ENCODE measurements at places on chromosomes 4 and X.
A peak's percentile ranks its signal among the peaks of the same experiment; 100 is the strongest.

DNA sequence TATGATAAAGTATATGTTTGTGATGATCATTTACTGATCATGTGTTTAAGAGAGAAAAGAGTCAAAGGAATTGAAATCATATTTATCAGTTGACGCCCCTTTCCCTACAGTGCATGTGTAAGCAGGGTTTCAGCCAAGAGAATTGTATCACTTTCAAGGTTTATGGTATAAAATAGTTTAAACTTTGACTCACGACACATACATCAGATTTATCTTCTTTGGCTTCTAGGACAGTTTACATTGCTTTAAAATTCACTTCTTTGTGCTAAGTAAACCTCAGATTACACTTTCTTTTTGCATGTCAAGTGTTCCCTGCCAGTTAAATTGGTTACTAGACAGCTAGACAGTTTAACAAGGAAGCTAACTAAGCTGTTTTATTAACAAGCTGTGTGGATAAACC lies 86.3 kb upstream of the MYOZ2 start:
- no peak for DNase-seq

- DNase-seq, result no peak
Observed at GRCh38 chr4:79048878-79049277, 109.6 kb upstream of the PAQR3 start.

- DNase-seq, result no peak
Observed at GRCh38 chr4:25271866-25272265, 38.0 kb downstream of the PI4K2B start.

- no peak for DNase-seq
Observed at GRCh38 chrX:153662266-153662665, 11.3 kb downstream of the PNCK start.

DNA sequence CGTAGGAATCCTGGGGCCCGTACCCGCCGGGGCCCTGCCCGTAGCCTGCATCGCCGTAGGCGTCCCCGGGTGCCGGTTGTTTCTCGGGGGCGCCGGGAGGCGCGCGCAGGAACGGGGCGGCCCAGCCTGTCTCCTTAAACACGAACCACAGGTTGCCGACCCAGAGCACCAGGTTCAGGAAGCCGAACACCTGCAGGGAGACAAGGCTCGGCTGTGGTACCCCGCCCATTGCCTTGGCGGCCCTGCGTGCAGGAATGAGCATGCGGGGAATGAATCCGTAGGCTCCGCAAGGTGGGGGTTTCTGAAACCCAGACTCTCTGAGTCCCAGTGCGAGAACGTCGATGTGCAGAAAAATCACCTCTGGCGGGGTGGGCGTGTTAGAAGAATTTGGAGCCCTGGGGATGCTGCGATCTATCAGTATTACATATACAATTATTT lies 5.4 kb upstream of the PRICKLE3 start:
- DNase-seq, result no peak

GRCh38 chr4:6123976-6124375 lies 76.4 kb downstream of the JAKMIP1 start:
- DNase-seq, result no peak

DNA sequence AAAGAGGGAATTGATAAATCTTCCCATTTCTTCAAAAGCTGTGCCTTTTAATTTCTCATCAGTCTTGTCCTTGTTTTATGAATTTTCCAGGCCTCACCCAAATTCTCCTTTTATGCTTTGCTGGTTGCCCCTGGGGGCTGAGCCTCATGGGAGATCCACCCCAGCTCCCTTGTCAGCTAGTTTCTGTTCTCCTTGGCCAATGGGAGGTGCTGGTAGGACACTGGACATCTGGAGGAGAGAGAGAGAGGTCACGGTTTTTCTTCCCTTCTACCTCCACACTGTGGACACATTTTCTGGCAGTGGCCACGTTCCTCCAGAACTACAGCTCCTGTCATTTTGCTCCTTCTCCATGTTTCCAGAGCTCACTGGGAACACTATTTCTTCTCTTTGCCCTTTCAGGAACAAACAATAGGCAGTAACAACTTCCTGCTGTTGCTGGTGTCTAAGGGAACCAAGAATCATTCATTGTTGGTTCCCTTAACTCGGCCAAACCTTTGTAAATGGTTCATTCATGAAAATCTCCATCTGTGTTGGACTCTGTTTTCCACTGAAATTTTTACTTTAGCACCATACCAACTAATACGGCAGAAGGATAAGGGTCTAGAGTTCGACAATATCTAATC lies 334.5 kb downstream of the GPAT3 start:
- DNase-seq, result no peak

GRCh38 chr4:99960648-99961047 lies 10.6 kb upstream of the H2AZ1 start:
- DNase-seq, result no peak

GRCh38 chrX:55127692-55128091 lies 38.9 kb downstream of the PAGE2 start:
- DNase-seq, result no peak

DNA sequence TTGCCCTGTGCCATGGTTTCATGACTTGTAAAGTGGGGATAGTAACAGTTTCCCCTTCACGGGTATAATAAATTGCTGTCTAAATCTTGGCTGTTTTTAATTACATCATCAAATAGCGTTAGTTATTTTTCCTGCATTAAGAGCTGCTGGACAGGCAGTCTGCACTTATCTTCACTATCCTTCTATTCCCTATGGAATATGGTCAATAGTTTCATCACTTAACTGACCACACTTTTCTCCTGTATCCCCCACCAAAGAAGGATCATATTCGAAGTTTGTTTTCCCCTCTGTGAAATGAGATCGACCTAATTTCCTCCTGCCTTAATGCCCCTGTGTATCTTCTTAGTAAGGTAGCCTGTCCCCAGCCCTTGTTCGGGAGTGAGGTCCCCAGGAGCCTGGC lies 133.2 kb downstream of the SHROOM3 start:
- no peak for DNase-seq

GRCh38 chrX:97011540-97011939 lies 127.8 kb downstream of the RPA4 start:
- DNase-seq, result no peak

GRCh38 chr4:177077095-177077971 lies 232.3 kb upstream of the NEIL3 start:
- DNase-seq, result no peak

DNA sequence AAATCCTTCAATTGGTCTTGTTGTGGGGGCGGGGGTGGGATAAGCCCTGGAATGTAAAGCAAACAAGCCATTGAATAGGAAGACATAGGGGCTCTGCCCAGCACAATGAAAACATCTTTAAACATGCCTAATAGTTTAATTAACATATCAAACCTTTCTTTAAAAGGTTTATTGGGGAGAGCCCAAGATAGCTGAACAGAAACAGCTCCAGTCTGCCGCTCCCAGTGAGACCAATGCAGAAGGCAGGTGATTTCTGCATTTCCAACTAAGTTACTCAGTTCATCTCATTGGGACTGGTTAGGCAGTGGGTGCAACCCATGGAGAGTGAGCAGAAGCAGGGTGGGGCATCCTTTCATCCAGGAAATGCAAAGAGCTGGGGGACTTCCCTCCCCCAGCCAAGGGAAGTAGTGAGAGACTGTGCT lies 327.2 kb upstream of the CNKSR2 start:
- no peak for DNase-seq

DNA sequence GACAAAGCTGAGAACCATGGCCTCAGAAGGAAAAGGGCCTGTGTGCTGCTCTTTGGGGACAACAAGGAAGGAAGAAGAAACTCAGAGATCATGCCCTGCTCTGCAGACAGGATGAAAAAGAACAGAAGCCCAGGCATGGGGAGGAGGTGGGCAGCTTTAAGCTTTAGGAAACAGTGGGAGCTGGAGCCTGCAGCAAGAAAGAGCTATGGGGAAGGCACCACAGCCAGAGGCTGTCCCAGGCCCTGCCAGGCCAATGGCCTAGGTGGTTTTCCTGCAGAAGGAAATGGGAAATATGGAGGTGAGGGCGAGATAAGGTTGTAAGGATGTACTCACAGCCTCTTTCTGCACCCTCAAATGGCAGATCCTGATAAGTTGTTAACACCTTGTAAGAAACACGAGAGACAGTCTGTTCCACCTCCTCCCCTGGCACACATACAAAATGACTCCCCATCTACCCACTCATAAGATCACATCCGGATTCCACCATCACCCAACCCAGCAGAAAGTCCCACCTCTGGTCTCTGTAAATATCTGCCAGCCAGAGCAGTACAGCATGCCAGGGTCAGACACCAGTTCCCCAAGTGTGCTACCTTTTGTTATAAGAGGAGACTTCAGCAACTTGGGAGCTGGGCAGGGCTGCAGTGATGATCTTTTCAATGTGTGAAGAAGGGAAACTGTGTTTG lies 105.2 kb downstream of the RTL5 start:
- no peak for DNase-seq

DNA sequence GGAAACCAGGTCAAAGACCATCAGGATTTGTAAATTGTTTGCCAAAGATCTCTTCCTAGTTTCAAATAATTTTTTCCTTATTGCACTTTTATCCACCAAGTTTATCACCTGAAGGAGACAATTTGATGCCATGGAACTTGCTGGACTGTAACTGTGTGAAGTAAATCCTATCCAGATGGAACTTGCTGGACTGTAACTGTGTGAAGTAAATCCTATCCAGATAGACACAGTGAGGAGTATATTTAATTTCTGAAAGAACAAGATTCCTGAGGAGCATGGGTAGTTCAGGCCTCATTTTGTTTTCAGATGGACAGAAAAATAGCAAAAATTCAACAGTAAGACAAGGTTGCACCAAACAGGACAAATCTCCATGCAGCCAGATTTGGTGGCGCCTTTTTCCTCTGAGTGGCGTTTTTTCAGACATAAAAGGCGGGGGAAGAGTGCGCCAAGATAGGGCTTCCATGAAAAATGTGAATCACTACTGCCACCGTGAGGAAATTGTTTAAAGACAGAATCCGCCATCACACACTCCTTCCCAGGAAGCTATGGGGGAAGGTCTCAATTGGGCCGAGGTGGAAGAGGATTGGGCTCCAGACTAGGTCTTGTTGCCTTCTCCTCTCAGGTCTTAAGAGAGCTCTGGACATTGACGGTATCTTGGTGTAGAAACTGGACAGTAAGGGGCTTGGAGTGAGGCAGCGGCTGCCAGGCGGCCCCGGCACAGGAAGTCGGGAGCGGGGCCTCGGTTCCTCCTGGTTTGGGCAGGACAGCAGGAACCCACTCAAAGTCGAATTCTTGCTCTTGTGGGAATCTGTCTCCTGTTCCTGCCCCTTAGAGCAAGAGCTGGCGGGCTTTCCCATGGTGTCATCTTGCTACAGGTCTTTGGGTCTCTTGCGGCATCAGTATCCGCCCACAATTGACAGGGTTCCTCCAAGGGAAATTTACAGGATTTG lies 234.7 kb downstream of the OR13H1 start:
- peak; percentile 30 for DNase-seq

GRCh38 chr4:87179751-87180150 lies 40.7 kb downstream of the KLHL8 start:
- DNase-seq, result no peak

DNA sequence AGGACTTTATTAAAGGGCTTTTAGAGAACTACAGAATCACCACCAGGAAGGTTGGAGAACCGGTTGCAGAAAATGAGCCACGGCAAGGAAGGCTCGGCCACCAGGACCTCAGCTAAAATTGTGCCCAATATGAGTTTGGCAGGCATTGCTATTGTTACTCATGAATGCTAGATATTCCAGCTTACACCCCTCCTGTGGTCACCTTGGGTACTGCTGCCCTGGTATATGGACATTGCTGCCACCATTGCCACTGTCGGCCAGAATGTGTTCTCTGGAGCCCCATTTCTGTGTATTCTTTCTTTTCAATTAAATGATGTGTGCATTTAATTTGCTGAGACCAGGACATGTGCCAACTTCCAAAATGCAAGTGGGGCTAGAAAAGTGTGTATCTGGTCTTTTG lies 626.7 kb upstream of the BOD1L1 start:
- peak; percentile 25 for DNase-seq

- peak; percentile 48 for DNase-seq
Observed at GRCh38 chr4:39446842-39447573, 11.7 kb downstream of the RPL9 start.

GRCh38 chr4:80360084-80360483 lies 24.6 kb downstream of the CFAP299 start:
- DNase-seq, result no peak

DNA sequence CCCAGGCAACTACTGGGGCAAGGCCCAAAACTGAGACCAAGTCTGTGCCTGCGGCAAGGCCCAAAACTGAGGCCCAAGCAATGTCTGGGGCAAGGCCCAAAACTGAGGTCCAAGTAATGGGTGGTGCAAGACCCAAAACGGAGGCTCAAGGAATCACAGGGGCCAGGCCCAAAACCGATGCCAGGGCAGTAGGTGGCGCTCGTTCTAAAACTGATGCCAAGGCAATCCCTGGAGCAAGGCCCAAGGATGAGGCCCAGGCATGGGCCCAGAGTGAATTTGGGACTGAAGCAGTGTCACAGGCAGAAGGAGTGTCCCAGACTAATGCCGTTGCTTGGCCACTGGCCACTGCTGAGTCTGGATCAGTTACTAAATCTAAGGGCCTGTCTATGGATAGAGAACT lies 2.7 kb downstream of the GPRASP2 start:
- DNase-seq, result no peak

- DNase-seq, result no peak
Observed at GRCh38 chr4:181488926-181489325, 754.3 kb upstream of the TENM3 start.

DNA sequence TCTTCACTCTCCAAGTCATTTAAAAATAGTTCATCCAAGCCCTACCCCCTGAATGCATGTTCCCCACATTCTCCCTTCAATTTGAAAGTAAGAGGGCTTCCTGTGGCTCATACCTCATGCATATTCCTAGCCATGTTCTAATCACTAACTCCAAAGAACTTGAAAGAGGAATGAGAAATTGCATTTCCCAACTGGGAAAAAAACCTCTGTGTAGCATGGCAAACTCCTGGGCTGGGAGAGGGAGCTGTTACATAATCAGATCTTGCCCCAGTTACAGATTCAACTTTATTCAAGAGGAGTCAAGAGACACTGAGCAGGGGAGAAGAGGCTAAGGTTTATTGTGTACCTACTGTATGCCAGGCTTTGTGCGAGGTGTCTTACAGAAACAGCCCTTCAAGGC lies 90.2 kb downstream of the SLC2A9 start:
- DNase-seq, result no peak

GRCh38 chrX:31355206-31355955 lies 283.5 kb upstream of the FTHL17 start:
- DNase-seq, result no peak

GRCh38 chr4:183098019-183098722 lies 886 bp upstream of the WWC2 start:
- peak; percentile 88 for DNase-seq

DNA sequence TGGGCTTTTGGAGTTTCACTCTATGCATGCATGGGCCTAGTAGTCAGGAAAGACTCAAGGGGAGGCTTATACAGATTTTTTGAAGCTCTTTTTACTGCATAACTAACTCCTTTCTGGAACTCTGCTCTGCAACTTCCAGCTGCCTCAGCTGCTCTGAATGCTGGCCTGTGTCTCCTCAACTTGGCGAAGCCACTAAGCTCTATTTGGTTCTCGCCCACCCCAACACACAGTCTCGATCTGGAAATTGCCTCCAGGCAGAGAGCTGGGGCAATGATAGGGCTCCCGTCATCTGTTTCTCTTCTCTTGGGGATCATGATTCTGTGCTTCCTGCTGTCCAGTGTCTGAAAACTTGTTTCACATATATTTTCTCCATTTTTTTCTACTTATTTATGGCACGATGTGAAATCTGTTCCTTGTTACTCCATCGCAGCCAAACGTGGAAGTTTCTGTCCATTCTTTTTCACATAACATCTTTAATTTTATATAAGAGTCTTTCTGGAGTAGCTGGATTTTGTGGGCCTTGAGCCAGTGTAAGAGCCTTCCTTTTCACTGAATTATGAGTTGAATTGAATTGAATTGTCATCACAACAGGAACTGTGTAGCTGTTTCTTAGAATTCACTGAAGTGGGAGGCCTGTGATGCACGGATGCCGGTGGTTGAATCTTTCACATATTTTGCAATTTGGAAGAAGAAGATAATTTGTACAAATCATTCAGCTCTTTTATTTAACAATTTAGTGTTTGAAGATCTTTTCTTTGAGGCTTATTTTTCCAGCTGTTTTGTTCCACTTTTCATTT lies 9.0 kb downstream of the ZNF275 start:
- DNase-seq, result no peak

All from AG08396 (cell line).